ENCODE measurements at places on chromosomes 2 and 18.

DNA sequence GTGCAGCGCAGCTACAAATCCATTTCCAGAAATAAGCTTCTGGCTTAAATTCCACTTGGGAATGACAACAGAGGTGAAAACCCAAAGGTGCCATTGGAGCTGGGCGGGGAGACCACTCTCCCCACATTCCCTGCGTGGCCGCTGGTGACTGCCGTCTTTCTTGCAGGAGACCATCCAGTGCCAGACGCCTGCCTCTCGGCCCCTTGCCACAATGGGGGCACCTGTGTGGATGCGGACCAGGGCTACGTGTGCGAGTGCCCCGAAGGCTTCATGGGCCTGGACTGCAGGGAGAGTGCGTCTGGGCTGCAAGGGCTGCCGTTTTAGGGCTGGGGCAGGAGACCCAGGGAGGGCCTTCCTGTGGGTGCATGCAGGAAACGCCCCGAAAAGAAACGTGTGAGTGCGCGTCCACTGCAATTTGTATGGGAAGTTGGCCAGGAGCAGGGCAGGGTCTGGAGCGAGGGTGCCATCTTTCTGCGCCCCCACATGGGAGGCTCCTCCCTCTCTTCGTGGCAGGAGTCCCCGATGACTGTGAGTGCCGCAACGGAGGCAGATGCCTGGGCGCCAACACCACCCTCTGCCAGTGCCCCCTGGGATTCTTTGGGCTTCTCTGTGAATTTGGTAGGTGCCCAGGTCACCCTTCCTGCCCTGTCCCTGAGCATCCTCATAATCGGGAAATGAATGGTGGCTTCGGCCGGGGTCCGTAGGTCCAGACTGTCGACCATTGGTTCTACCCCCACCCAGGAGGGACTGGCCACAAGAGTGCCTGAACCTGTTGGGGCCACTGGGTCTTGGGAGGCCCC lies 49.9 kb downstream of the SNED1 start:
- no peak for DNase-seq

DNA sequence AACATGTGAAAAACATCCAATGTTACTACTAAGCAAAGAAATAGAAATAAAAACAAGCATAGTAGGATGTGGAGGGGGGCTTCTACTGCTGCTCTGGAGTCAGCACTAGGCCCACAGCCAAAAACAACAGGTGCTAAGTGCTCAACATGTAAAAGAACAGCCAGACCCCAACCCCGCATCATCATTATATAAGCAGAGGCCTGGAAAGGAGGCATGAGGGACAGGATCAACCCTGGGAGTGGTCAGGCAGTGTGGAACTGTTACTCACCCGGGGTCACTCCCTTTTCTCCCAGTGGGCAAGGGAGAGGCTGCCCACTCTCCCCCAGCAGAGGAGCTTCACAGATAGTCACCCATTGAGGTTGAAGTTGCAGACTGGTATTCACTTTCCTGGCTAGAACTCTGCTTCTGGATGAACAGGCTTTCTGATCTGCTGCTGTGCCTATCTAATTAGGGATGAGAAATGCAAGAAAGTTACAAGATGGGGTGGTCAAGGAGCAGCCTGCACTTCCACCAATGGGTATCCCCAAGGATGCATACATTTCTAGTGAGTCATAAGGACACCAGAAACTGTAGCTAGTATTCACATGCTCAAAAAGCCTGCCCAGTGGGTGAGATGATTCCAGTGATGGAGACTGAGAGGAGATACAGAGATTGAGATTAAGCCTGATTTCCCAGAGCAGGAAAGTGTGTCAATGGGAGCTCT lies 480.1 kb upstream of the TCF4 start:
- DNase-seq, result peak; percentile 91

GRCh38 chr18:57806978-57807285 lies 3.8 kb upstream of the ATP8B1 start:
- DNase-seq, result peak; percentile 66

DNA sequence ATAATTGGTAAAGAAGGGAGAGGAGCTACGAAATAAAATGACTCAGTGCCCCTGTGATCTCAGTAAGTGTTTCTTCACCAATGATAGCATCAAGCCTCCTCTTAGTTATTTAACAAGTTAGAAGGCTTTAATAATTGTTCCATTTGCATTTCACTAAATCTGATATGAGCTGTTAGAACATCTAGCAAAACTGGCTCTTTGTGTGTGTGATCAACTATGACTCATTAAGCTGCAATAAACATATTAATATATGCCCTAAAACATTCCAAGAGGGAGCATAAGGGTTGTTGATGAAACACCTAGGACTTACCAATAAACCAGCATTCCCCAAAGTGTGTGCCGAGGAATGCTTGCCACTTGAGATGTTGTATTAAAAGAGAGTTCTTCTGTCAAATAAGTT lies 115.2 kb downstream of the OSBPL6 start:
- peak; percentile 25 for DNase-seq

GRCh38 chr2:42074661-42075060 lies 26.8 kb downstream of the PKDCC start:
- no peak for DNase-seq

DNA sequence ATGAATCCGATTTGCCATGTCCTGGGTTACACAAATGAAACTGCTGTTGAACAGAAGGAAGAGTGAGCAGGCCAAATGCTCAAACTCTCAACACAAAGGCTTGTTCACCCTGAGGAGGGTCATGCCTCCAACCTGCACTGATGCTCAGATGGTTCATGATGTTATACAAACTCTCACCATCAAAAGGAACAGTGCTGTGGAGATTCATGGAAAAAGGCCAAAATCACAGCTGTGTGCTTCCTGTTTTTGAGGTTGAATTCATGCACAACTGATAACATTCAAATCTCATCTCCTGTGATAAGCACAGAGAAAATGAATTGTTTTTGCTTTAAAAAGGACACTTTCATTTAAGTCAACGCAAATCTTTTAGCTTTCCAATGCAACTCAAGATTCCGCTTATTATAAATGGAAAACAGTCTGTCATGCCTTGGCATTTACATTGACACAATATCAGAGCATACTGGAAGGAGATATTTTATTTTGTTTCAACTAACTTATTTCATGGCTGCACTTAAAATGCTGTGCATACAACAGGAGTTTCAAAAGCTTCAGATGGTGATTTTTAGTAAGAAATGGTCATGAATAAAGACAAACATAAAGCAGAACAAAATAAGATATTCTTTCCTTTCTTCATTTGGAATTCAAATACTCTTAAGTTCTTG lies 22.2 kb upstream of the TTN start:
- no peak for DNase-seq

- peak; percentile 74 for DNase-seq
Observed at GRCh38 chr2:237475704-237476141, 11.3 kb upstream of the MLPH start.

DNA sequence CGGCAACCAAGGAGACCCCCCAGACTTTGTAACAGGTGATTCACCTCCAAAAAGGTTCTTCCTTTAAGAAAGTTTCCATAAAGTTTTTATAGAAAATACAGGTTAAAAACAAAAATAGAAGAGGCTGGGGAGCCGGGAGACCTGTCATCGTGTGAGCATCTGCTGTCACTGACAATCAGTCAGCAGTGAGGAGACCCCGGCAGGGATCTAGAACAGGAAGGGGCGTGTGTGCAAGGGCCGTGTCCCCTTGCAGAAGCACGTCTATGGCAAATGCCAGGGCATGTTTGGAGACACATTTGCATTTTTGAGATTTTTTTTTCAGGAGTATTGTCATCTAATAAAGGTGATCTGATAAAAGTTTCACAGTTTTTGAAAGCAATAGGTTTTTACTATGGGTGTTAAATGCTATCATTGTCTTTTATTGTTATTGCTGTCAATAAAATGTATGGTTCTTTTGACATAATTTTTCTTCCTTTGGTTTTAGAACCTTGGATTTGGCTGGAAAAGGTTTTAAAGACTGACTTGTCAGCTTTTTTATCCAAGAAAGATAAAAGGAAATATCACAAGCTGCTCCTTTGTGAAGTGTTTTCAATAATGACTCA lies 52.1 kb downstream of the MTCL1 start:
- DNase-seq, result no peak

DNA sequence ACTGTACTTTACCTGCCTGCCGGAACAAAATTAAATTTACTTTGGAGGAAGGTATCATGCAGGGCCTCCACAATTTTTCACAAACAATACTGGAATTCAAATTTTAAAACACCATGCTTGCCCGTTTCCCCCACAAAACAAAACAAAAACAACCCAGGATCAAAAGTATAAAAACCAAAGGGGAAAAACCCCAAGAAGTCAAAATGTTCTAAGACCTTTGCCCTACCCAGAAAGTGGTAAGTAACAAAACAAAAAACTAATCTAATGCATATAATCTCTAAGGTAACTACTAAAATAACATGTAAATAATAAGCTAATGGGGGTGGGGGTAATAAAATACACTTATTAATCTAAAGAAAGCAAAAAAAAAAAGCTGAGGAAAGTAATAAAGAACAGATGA lies 60.5 kb downstream of the CUL3 start:
- no peak for DNase-seq

DNA sequence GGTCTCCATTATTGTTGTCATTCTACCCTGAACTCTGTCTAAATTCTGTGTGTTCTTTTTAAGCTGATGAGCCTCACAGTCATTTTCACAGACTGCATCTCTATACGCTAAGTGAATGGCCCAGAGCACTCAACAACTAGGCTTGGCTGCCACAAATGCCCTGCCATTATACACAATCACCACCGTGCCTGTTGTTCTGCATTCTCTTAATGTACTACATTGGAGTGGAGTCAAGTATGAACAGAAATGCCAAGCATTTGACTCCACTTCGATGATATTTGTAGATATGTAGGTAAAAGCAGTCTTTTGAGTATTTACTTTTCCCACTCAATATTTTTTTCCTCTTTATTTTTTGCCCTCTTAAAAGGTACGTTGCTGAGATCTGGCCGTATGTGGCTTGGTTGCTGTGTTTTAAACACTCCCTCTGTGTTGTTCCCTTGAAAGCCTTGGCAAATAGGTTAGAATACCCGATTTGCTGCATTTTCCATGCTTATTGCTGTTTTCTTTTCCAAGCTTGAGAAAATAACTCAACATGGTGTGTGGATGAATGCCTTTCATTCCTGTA lies 36.2 kb upstream of the TMEFF2 start:
- no peak for DNase-seq

GRCh38 chr2:42775186-42775585 lies 11.3 kb upstream of the OXER1 start:
- DNase-seq, result no peak

DNA sequence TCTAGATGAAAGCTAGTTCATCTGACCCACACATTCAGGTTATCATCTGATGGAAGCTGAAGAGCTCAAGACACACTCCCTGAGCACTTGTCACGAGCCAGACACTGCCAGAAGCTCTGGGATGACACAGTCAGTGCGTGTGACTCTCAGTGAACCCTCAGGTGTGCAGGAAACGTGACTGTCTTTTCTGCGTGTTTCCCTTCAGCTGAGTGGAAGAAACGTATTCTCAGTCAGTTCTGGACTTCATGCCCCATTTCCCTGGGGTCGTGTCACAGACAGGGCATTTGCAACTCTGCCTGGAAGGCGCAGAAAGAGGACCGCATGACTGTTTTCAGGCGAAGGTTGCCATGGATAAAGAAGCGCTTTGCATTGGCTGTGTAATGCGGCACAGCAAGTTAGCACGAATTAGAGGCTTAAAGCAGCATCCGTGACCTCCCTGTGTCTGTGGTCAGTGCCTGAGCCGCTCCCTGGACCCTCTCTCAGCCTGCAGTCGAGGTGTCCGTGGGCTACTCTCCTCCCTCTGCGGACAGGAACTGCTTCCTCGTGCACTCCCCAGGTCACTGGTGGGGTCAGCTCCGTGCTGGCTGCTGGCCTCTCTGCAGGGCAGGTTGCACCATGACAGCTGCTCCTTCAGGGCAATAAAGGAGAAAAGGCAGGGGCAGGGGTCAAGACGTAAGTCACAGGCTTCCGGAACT lies 3.3 kb upstream of the ALLC start:
- DNase-seq, result no peak

DNA sequence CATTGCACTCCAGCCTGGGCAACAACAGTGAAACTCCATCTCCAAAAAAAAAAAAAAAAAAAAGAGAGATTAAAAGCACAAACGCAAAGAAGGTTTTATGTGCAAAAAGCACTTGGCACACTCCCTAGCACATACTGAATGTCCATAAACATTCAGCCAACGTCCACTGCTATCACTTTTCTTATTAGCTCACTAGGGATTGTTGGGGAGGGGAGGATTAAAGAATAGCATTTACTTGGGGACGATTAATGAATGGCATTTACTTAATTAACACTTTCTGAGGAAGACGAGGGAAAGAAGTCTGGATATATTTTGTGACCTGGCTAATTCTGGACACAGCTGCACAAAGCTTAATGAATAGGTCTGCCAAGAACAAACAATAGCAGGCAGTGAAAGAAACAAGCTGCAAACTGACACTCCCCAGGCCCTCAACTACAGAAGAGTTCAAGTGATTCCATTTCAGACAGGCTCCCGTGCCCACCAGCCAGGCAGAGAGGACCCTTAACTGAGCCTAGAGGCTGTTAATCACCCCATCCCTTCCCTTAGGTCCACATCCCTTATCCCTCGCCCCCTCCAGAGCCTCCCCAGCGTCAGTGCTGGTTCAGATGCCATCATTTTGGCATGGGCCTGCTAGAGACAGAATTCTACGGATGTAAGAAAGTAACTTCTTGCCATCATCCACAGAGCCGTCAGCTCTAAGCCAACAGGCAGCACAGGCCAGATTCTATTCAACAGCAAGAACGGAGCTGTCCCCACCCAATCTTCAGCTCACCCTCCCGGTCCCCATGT lies 7.4 kb downstream of the CYB5A start:
- DNase-seq, result no peak

DNA sequence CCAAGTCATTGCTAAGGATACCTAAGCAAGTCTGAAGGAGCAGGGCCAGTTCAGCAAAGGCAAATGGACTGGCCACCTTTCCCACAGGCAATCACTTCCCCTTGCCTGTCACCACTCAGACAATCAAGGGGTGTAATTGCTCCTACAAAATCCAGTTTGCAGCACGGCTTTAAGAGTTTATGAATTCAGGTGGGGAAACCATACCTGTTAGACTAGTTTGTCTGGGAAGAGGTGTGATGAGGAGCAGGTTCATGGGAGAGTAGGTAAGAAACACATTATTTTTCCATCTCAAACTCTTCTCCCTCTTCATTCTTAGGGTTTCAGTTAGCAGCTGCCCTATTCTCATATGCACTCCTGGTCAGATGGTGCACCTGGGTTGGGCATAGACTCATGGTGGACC lies 102.5 kb downstream of the EVA1A start:
- DNase-seq, result no peak

Data from mammary epithelial cell (primary cell).